Activated T-helper 9 cell treated with anti-CD3 and anti-CD28 coated beads, Interleukin-2, amount 50 U/mL, for 16 hours (primary cell): ENCODE measurements at places on chromosomes 5 and 9.

- DNase-seq, result no peak
These were observed 80.9 kb upstream of the CPEB4 start for GRCh38 chr5:173807181-173807655.

DNA sequence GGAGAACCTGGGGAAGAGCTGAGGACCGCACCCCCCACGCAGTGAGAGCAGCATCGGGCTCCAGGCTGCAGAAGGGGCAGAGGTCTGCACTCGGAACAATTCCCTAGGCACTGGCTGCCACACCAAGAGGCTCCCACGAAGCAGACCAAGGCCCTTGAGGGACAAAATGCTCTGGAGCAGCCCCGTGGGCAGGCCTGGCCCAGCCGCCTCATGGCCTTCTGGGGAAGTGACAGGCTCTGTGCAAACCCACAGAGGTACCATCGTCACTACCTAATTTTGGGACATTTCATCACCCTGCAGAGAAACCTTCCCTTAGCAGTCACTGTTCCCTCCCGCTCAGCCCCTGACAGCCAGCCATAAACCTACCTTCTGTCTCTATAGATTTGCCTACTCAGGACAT lies 15.9 kb downstream of the FBXW5 start:
- no peak for DNase-seq

- DNase-seq, result no peak
These were observed 74.6 kb downstream of the CFAP95 start for GRCh38 chr9:69895185-69895584.

GRCh38 chr9:123851851-123852250 lies 78.1 kb downstream of the DENND1A start:
- DNase-seq, result no peak

- DNase-seq, result no peak
These were observed 1933.2 kb upstream of the WWC1 start for GRCh38 chr5:166358127-166358830.

GRCh38 chr9:69555802-69556201 lies 116.4 kb downstream of the APBA1 start:
- DNase-seq, result no peak

DNA sequence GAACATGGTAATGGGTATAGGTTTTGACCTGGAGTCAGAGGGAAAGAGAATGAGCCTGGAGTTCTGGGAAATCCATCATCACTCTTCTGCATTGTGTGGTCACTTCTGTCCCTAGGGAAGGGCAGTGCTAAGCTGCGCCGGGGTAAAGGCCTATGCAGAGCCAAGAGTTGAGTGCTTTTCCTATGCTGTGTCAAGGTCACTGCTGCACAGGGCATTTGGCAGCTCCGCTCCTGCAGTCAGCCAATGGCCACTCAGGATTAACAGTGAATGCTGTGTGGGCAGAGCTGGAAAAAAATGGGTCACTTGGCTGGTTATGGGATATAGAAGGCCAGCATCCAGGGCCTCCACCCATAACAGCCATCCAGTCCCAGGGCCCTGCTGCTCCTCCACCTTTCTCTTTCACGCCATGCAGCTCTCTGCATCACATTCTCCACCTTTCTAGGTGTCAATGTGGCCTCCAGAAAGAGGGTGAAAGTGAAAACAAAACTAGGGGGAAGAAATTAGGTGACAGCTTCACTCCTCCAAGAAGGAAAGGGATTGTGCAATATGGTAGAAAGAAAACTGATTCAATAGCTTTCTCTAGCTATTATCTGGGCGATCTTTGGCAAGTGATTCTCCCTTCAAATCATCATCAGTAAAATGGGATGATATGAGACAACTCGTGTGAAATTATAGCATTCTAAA lies 279.3 kb upstream of the ANKRD55 start:
- DNase-seq, result no peak

DNA sequence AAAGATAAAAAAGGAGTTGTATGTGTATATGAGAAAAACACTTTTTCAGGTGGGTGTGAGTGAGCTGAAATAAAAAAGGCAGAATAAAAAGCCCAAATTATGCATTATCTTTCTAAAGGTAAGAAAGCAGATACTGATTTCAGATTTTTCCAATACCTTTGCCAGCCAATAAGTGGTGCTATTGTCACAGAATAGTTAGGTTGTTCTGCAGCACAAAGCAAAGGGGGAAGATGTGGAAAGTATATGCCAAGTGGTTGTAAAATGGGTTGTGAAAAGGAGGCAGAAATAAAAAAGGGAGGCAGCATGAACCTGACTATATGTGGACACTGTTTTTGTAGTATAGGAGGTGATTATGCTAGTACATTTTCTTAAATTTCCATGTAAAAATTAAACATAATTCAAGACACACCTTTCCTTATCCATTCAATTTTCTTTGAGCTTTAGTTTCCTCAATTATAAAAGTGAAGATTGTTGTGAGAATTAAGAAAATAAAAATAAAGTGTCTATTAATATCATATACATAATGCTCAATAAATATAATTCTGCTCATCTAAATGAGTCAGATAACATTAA lies 106.7 kb downstream of the SMIM15 start:
- DNase-seq, result no peak
